ENCODE measurements at places on chromosomes 7 and 10.
A peak's percentile ranks its signal among the peaks of the same experiment; 100 is the strongest.

GRCh38 chr7:10079572-10079971 lies 894.1 kb upstream of the PHF14 start:
- no peak for DNase-seq

DNA sequence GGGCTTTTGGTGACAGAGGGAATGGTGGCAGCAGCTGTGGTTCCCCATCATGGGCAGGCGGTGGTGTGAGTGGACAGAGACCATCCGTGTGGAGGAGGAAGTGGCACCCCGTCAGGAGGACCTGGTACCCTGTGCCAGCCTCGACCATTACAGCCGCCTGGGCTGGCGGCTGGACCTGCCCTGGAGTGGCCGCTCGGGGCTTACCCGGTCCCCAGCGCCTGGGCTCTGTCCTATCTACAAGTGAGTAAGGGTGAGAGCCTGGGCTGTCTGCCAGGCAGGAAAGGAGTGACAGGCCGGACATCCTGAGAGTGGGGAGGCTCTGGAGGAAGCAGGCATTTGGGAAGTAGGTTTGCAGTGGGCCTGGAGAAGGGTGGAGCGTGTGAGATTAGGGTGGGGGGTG lies 2.9 kb upstream of the ZNF467 start:
- DNase-seq = no peak

DNA sequence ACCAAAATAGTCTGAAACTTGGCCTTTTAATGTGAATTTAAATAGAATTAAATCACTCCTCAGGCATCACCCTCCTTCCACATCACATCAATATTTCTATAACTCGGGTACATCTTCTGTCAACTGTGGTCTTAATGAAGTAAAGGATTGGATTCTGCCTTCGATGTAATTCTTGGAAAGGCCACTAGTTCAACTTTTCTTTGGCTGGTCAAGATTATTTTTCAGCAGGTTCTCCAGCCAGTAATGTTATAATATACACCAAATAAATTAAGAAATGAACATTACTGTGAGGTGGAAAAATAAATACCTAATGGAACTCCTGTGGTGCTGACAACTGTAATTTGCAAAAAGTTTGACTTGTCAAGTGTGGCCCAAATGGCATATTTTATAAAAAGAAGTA lies 9.7 kb upstream of the SLC16A9 start:
- no peak for DNase-seq

- no peak for DNase-seq
Measured at GRCh38 chr10:132556994-132557441, 19.4 kb downstream of the INPP5A start.

DNA sequence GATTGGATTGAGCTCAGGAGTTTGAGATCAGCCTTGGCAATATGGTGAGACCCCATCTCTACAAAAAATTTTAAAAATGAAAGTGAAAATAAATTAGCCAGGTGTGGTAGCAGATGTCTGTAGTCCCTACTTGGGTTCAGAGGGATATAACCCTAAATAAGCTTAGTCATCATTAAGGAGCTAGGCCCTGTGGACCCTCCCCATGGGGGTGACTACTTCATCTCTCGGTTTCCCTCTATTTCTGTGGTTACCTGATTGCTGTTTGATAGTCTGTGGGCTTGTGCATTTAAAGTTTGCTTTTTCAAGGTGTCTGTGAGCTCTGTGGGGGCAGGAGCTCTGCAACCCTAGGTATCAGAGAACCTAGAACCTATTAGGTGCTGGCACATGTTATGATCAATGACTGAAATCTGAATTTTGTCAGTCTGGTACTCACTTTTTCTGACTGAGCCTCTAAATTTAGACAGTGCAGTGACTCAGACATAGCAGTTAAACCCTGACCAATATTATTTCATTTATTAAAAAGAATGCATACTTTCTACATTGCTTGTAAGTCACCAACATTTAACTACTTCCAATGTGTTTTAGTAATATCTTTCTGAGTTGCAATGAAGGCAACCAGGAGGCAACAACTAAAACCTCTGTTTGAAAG lies 8.1 kb upstream of the CUZD1 start:
- DNase-seq = no peak

GRCh38 chr7:128389085-128389617 lies 20.6 kb downstream of the IMPDH1 start:
- no peak for DNase-seq

DNA sequence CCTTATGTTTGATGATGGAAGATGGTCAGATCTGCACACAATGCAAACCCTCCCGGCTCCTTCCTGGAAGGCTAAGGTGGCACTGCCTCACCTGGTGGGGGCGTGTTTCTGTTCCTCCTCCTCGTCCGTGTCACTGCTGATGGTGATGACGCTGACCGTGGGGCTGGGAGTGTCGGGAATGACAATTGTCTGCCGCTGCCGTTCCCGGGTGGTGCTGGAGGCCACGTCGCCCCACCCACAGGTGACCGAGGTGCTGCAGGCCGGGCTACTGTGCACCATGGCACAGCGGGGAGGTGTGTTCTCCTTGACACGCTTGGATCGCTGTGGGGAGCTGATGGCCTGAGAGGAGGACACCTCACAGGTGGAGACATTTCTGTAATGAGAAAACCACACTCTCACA lies 73.1 kb downstream of the CLEC2L start:
- no peak for DNase-seq

DNA sequence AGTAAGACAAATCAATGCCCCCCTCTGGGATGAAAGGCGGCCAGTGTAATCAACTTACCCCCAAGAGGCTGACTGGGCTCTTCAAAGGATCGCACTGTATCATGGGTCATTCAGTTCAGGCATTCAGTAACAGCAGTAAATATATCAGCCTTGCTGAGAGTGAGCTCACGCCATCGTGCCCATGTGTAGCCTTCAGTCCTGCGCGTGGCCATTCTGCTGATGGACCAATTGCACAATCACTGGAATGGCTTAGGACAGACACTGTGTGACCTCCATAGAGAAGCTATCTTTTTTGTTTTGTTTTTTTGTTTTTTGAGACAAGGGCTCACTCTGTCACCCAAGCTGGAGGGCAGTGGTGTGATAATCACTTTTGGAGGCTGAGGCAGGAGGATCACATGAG lies 9.1 kb upstream of the PRKRIP1 start:
- DNase-seq = no peak

DNA sequence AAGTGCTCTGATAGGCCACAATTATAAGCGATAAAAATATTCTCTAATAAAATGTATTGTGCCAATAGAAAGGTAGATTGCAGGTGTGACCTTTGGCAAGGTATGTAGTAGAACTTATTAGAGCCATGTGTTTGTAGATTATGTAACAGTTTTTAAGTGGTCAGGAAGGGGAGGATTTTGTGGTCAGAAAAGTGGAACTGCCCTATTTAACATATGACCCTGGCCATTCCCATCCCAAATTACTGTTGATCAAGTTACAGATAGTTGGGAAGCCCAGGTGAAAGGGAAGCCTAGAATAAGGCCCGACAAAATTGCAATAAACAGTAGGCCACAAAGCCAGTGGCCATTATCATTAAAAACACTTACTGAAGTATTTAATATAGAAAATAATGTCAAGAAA lies 89.2 kb downstream of the SPAG6 start:
- DNase-seq = no peak

GRCh38 chr7:98599886-98600285 lies 17.2 kb upstream of the NPTX2 start:
- no peak for DNase-seq

- no peak for DNase-seq
Measured at GRCh38 chr7:135441791-135442190, 68.1 kb downstream of the CNOT4 start.

DNA sequence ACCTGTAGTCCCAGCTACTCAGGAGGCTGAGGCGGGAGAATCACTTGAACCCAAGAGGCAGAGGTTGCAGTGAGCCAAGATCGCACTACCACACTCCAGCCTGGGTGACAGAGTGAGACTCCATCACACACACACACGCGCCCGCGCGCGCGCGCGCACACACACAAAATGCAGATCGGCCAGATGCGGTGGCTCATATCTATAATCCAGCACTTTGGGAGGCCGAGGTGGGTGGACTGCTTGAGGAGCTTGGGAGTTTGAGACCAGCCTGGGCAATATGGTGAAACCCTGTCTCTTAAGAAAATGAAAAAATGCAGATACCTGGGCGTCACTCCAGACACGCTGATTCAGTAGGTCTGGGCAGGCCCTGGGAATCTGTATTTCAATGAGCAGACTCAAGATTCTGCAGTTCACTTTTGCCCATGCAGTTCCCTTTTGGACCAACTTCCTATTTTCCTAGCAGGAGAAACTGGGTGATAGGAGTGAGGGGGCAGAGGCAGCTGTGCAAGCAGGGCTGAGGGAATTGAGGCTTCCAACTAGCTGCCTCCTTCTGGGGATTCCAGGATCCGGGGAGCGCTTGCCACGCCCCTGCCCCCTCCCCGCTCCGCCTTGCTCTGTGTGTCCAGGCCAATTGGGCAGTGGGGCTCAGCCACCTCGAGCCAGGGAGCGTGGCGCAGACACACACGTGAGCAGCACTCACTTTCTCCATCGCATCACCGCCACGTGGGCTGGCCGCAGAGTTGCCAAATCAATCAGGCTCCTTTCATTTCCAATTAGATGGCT lies 173.6 kb downstream of the SH3PXD2A start:
- no peak for DNase-seq

DNA sequence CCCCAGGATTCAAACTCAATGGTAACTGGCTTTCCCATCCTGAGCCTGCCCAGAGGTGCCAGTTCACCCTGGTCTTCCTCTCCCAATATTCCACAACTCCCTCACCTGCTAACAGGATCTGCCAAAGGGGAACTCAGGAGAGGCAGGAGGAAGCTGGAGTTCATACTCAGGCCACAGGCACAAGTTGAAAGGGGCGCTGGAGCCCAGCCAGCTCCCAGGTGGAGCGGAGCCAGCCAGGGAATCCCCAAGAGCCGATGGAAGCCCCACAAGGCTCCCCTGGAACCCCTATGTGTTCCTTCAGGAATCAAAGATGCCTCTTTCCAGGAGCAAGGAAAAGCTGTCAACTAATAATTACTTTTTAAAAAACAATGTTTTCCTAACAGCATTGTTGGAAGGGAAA lies 63.5 kb downstream of the SH3PXD2A start:
- DNase-seq = no peak

DNA sequence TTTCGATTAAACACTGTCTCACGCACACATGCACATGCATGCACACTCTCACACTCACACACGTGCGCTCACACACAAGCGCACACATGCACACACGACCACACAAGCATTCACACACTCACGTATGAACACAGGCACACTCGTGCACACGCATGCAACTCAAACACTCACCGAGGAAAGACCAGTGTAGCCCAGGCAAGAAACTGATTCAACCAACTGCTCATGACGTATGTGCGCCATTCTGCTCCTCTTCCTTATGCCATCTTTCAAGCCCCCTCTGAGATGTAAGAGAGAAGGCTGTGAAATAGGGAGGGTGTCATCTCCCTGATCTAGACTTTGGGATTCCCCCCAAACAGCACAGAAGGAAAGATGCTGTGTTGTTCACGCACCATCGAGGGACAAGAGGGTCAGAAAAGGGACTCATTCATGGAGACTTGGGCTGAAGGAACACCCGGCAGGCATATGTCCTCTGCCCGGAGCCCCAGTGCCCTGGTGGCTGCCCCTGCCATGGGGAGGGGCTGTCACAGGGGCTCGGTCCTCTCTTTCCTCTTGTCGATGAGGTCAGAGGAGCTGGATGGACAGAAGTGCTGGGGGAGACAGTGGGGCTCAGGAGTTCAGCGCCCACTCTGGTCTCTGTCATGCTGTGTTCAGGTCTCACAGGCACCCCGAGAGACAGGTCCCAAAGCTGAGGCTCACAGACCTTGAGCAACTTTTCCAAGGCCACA lies 130.1 kb upstream of the SHH start:
- no peak for DNase-seq

GRCh38 chr7:99459087-99459486 lies 6.9 kb downstream of the ATP5MF start:
- DNase-seq = peak; percentile 3

DNA sequence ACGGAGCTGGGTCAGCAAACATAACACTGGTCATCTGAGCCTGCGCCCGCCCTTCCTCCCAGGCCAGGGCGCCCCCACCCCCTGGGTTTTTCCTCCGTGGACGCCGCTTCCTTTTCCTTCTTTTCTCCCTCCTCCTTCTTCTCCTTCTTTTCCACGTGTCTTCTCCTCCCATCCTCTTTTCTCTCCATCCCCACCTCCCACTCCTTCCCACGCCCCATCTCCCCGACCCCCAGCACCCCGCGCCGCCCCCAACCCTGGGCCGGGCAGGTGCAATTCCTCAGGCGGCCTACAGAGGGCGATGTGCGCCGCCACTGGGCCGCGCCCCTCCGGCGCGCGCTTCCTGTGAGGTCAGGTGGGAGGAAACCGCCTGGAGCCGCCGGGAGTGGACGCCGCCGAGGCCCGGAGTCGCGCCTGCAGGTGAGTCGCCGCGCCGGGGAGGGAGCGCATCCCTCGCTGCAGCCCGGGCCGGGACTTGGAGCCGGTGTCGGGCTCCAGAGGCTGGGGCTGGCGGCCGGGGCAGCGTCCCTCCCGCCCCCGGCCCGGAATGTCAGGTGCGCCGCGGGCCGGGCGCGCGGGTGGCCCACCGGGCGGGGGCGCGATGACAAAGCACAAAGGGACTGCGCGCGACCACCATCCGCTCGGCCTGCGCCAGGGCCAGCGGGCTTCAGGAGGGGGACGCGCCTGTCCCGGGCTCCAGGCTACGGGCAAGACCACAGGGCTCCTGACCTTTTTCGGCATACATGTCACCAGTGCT lies at the start of gene FAM241B:
TSS of gene FAM241B (plus strand) at position 351 of the 754 bp plus-strand sequence. CDS start 1,497 bp downstream, outside the sequence.
- DNase-seq = peak; percentile 17

- DNase-seq = no peak
Measured at GRCh38 chr7:25522727-25523126, 294.4 kb upstream of the NPVF start.

GRCh38 chr7:42832667-42833066 lies 79.2 kb downstream of the C7orf25 start:
- DNase-seq = no peak

DNA sequence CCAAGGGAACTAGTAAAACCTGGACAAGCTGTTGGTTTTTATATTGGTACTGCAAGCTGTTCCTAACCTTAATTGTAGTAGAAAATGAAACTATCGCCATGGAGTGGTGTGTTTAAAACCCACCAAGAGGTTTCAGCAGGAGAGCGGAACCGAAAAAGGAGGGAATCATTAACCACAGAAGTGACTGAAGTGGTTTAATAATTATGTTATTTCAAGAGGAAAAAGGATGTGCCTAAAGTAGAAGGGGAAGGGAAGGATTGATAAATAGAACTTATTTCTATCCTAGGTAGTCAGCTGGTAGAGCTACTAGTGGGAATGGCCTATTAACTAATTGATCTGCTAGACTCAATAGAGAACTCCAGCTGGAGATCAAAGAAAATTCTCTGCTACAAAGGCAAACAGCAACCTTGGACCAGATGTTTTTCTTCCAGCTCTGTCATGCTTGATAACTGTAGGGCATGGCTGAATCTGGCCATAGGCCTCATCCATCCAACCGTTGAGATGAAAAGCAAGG lies 91.8 kb downstream of the BAMBI start:
- DNase-seq = no peak

GRCh38 chr7:155789001-155789725 lies 23.1 kb downstream of the SHH start:
- no peak for DNase-seq

GRCh38 chr10:8115618-8115980 lies 61.1 kb downstream of the GATA3 start:
- no peak for DNase-seq

GRCh38 chr7:27096768-27097514 lies 1.1 kb upstream of the HOXA1 start:
- DNase-seq = no peak

GRCh38 chr7:44678471-44679179 lies 70.0 kb upstream of the ZMIZ2 start:
- DNase-seq = no peak
